HT-29 (cell line): ENCODE measurements at places on chromosomes 3 and 15.

DNA sequence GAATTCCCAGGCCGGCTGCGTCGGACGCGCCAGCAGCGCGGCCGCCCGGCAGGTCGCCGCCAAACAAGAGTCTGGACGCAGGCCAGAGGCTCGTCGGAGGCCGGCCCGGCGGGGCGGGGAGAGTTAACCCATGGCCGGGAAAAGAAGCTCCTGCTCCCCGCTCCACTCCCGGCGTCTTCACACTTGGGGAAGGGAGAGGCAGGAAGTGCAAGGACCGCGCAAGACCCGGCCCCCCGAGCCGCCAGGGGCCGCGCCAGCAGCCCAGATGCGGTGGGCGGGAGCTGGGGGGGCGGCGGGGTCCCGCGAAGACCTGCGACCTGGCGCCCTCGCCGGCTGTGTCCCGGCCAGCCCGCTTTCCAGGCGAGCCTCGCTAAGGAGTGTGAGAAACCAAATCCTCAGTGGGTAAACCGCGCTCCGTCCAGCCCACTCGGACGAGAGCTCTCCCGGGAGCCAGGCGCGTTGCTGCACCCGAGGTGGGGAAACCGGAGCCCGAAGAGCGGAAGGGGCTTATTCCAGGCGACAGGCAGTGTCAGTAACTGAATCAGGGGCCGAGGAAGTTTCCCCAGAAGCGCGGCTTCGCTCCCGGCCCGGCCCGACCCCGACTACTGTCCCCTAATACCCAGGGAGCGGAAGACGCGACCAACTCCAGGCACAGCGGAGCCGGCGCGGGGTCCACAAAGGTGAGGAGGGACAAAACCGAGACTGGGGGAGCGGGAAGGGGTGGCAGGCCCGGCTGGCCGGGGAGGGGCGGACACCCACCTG, 721 bp downstream of the ADAMTS7 start:
- peak; percentile 58 for DNase-seq

DNA sequence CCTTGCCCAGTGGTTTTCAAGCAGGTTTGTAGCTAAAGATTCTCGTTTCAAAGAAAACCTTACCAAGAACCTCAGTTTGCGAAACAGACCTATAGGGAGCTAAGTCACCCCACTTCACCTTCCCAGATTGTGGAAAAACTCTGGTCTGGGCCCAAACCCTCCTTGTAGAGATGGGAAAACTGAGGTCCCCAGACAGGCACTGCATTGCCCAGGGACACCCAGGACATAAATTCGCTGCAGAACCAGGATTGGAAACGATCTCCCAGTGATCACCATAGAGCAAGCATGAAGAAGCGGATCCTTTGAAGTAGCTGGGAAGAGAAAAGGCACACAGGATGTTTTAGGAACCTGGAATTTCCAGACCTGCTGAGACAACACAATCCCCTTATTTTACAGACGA, 85.6 kb upstream of the PIAS1 start:
- DNase-seq = no peak

GRCh38 chr15:60901647-60902046, 327.5 kb downstream of the RORA start:
- no peak for DNase-seq

- DNase-seq = no peak
These were observed 354.6 kb upstream of the SATB1 start for GRCh38 chr3:18779704-18780103.

GRCh38 chr3:45566951-45567411, 27.6 kb upstream of the LIMD1 start:
- DNase-seq = no peak

GRCh38 chr15:93250950-93251349, 161.9 kb upstream of the RGMA start:
- no peak for DNase-seq

DNA sequence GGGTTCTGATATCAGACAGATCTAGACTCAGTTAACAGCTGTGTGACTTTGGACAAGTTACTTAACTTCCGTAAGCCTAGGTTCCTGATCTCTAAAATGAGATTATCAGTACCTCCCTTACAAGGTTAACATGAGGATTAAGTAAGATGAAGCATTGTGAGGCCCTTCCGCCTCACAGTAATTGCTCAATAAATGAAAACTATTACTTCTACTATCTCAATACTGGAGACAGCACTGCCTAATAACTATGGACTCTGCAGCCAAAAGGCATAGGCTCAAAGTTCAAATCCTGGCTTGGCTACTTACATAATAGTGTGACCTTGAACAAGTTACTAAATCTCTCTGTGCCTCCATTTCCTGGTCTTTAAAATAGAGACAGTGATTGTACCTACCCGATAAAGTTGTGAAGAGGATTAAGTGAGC, 82.0 kb upstream of the ATP11B start:
- no peak for DNase-seq

GRCh38 chr3:37627951-37628620, 233.6 kb upstream of the CTDSPL start:
- no peak for DNase-seq

DNA sequence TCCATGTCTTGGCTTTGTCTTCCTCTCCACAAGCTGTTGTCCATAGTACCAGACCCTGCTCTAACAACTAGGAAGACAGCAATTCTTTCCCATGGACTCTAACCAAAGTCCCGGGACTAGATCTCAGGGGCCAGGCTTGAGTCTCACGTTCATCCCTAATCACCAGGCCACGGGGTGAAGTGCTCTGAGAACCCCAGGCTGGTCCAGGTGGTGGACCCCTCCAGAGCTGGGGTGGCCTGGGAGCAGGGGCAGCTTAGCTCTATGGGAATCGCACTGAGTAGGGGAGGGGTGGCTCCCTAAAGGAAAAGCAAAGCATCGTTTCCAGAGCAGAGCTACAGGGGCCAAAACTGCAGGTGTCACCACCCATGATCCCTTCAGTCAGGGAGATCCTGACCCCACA, 150.9 kb downstream of the TPRA1 start:
- DNase-seq = no peak

- no peak for DNase-seq
These were observed 223.0 kb downstream of the TBL1XR1 start for GRCh38 chr3:176974279-176974678.

DNA sequence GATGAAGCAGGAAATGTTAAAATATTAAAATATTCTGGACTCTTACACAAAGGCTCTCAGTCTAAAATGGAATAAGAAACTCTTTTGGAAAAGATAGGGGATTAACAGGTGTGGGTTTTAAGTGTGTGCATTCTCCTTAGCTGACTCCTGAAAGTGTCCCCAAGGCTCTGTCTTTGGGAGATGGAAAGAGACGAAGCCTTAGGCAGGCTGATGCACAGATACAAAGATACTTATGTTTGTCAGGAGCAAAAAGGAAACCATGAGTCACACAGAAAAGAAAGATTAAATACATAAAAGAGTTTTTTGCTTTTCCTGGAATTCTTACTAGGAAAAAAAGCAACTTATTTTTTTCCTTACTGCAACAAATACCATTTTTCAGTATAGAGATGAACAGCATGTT, 23.8 kb upstream of the ABI3BP start:
- DNase-seq = no peak

DNA sequence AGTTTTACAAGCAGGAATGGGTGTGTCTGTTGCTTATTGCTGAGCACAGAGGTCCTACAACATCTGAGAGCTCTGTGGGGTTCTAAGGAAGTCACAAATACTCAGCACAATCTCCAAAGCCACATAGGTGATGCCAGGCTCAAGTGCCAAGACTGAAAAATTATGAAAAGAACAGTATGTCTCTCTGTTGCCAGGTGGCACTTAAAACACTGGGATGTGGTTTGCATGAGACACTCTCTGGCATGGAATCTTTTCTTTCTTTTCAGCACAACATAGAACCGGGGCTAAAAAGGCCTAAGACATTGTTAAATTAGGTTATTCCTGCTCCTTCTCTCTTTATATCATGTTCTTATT, 127.3 kb upstream of the PRICKLE2 start:
- no peak for DNase-seq

DNA sequence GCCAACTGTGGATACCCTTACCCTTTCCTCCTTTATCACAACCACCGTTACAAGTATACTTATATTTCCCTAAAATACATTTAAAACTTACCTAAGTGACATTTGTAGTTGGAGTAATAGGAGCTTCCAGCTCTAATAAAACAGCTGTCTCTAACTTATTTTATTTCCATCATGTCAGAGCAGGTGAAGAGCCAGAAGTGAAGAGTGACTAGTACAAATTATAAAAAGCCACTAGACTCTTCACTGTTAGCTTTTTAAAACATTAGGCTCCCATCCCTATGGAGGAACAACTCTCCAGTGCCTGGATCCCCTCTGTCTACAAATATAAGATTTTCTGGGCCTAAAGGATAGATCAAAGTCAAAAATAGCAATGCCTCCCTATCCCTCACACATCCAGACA, 102.3 kb downstream of the MME start:
- DNase-seq = no peak

DNA sequence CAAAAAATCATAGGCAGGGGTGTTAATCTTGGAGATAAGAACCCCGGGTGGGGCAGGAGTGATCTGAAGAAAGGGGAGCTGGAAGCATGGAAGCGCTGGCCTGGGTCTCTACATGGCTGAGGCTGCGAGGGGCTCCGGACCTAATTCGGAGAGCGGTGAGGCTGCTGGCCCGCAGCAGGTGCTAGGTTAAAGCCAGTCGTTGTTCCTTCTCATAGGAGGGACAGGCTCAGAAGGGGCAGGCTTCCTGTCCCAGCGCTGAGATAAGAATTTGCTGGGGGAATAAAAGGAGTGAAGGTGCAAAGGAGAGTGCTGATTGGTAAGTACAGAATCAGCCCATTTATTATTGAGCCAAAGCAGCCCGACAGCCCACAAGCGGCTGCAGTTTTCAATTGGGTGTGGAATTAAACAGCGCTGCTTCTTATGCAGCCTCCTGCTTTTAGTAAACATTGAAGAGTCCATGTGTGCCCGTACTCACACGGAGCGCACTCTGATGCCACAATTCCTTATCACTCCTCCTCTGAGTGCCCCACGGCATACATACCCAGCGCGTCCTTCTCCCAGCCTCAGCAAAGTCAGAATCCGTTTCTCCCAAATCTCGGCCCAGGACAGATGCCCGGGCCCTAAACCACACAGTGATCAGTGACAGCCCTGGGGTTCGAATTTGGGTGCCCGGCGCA, 17.1 kb downstream of the CHST13 start:
- DNase-seq = no peak

GRCh38 chr3:179956416-179956830, 80.3 kb downstream of the PEX5L start:
- DNase-seq = no peak

- DNase-seq = peak; percentile 82
These were observed 39.1 kb upstream of the LIPC start for GRCh38 chr15:58392611-58393161.

DNA sequence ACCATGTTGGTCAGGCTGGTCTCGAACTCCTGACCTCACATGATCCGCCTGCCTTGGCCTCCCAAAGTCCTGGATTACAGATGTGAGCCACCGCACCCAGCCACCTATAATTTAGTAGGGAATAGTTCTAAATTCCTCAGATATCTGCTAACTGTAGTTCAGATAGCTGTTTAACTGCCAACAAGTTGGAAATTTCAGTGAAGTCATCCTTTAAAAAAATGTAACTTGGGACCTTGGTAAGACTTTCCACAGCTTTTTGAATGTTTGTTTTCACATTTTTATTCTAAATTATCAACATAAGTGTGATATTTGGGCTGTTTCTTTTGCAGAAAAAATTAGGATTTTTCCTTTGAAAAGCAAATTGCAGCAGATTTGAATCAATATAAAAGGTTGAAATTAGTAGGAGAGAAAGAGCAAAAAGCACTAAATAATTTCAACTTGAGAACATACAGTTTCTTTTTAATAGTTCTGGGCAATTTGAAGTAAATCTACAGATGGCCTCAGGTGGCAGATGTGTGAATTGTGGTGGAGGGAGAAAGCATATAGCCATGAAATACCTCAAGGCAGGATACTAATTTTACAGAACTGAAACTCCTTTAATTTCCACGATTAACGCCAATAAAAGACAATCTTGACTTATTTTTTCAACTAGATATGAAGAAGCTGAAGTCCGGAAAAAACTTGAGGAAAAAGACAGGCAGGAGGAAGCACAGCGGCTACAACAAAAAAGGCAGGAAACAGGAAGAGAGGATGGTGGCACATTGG, 34.3 kb downstream of the USP8 start:
- DNase-seq = no peak

- no peak for DNase-seq
These were observed 399.0 kb upstream of the ARRDC4 start for GRCh38 chr15:97561529-97561928.

DNA sequence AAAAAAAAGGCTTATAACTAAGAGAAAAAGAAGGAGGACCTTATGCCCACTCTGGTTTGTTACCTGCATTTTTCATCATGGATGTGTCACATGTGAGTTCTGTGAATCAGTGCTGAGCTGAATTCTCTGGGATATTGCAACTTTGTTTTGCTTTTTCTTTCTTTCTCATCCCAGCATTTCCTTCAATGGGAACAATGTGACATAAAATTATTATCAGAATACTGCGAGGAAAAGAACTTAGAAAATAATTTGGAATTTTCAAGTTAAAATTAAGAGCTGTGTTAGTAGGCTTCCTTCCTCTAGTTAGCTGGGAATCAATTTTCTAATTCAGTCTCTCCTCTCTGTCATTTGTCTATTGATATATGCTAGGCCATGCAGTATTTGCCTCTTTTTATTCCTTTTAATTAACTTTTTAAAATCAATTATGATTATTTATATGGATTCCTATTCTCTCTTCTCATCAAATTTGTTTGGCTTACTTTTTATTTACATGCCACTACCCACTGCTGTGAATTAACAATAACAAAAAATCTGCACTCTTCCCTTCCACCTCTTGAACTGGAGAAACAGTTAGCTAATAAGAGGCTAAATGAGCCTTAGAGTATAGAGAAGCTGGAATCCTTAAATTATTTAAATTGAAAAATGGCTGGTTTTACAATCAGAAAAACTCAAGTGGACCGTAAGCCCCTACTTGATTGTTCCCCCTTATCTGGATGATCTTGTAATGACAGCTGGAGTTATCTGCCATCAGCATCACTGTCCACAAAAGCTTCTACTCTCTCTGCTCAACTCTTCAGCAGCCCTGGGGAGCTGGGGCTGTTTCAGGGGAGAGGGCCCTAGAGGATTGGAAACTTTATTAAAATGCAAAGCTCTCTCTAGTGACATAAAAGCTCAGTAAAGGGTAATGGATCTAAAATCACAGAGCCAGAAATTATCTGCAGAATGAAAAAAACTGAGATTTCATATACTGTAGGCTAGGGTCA, 95.3 kb upstream of the SOX2 start:
- DNase-seq = no peak
